Activated CD4-positive, alpha-beta T cell treated with anti-CD3 and anti-CD28 coated beads for 48 hours (primary cell): ENCODE measurements at places on chromosomes 6 and 20.

GRCh38 chr6:41274256-41274655 lies 12.2 kb downstream of the TREM1 start:
- no peak for DNase-seq

DNA sequence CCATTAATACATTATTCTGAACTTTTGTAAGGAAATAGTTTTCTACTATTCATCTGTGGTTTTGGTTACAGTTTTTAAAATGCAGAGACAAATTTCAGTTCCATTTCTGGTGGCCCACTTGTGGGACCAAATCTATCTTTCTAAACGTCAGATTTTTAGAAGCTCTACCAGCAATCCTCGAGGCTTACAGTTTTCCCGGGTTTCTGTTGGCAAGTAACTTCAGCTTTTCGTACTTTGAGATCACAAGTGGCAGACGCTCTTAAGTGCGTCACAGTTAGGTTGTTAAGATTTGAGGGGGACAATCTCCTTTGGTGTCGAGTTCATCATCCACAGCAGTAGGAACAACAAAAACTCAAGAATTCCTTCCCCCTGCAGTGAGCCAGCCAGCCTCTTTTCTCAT lies 60.0 kb downstream of the JARID2 start:
- DNase-seq = no peak

DNA sequence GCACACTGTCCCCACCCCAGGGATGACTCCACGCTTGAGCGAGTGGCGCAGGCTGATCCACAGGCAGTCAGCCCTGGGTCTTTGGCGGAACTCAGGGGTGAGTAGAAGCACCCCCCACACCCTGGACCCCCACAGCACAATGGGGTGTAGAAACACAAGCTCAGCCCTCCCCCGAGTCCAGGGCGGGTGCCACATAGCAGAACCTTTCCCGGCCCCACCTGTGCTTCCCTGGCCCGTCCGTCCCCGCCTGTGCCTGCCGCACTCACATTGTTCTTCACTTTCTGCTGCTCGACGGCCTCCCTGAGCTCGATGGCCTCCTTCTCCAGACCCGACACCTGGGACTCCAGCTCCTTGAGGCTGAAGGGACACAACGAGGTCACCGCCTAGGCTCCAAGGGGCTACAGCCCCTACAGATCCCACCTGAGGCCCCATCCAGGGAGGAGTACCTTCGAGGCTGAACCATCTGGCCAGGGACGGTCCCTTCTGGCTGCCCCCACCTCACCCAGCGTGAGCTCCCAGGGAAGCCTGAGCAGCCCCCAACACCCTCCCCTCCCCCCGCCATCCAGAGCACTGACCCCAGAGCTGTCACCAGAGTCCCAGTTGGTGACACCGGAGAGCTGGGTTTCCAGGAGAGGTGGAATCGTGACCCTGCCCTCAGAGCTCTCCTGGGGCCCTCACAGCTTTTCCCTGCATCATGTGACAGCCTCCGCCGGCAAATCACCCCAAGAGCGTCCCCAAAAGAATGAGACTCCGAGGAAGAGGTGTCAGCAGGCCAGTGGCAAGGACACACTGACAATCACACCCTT lies 55.6 kb downstream of the DSTN start:
- DNase-seq = no peak

DNA sequence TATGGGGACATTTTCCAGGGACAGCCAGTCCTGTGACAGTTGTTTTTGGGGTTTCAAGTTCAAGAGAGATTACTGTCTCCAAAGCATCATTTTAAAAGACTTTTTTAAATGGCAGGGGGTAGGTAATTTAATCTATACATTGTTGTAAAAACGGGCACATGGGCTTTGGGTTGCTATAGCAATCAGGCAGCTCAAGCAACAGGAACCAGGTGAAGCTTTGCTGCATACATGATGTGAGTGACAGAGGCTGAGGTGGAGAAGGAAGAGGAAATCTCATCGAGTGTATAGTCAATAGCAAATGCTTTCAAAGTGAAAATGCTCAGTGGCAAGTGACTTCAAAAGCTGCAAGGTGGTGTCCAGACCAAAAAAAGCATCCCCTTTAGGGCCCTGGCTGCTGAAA lies 277.4 kb upstream of the JAG1 start:
- DNase-seq = no peak

- no peak for DNase-seq
Observed at GRCh38 chr6:133240511-133241085, 559 bp upstream of the EYA4 start.

DNA sequence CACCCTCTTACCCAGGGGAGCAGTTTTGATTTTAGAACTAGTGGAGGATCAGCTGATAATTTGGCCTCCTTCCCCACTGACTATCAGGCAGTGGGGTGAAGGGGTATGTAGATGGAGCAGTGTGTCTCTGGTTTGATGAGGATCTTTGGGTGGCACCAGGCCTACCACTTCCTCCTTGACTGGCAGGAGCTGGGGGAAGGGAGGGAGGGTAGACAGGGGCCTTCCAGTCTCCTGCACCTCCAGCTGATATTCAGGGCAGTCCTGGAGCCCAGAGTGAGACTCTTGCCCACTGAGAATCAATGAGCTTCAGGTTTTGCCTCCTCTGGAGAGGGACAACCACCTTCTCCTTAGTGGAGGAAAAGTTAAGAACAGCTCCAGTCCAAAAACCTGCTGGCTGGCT lies 3.2 kb downstream of the DEF6 start:
- peak; percentile 37 for DNase-seq

GRCh38 chr6:35980991-35981645 lies 43.3 kb downstream of the SLC26A8 start:
- DNase-seq = no peak

DNA sequence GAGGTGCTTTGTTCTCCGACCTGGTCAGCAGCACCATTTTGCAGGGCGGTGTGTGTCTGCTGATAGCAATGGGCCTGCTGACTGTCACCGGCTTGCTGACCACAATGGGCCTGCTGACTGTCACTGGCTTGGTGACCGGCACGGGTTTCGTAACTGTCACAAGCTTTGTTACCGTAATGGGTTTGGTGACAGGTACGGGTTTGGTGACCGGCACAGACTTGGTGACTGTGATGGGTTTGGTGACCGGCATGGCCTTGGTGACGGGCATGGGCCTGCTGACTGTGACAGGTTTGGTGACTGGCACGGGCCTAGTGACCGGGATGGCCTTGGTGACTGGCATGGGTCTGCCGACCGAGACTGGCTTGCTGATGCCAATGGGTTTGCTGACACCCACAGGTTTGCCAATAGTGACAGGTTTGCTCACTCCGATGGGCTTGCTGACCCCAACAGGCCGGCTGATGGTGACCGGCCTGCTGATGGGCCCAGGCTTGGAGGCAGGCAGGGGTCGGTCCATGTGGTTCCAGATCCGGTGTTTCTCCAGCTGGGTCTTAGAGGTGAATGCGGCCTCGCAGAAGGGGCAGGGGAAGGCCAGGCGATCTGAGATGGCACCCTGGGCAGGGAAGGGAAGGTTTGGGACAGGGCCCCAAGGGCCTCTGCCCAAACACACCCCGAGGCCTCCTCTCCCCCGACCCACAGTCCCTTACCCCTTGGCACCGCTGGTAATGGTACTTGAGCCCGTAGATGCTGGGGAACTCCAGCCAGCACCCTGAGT lies 3.4 kb downstream of the ZNF512B start:
- no peak for DNase-seq

DNA sequence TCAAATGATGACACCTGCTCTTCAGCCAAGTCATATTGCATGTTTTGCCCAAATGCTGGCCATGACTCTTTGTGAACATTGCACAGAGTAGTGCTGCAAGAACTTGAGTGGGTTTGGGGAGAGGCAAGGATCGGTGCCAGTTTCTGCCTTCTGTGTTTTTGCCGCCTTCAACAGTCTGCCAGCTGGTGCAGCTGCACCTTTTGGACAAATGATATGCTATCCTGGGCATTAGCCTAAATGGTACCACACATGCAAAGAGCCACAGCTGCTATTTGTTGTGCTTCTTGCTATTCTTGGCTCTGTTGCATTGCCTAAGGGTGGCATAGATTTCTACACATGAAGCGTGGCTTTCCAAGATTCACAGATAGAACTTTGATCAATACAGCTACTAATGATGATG lies 189.0 kb upstream of the CCN2 start:
- DNase-seq = no peak

GRCh38 chr20:19901226-19901625 lies 115.9 kb upstream of the NAA20 start:
- no peak for DNase-seq

GRCh38 chr6:3615391-3616380 lies 135.8 kb downstream of the PXDC1 start:
- no peak for DNase-seq

DNA sequence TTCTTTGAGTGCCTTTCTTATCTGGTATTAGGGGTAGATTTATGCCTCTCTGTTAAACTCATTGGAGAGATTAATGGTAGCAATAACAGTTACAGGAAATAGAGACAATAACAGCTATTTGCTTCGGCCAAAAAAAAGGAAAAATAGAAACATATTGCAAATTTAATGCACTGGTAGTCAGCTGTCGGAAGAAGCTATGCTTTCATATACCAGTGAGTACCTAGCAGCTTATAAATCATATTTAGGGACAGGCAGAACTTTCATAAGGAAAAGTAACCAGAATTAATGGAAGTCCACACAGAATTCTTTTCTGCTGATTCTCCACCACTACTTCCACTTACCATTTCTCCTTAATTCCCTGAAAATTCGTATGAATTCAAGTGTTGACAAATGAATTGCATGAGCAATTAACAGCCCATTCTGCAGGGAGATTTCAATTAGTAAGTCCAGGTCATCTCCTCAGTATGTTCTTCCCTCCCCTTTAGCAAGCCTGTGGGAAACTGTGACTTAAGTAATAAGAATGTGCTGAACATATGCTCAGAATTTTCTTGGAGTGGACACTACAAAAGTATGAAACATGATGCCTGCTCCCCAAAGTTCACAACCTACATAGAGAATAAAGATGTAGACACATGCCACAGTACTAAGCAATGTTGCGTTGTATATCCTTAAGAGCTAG lies 196.7 kb upstream of the KCNQ5 start:
- DNase-seq = no peak

DNA sequence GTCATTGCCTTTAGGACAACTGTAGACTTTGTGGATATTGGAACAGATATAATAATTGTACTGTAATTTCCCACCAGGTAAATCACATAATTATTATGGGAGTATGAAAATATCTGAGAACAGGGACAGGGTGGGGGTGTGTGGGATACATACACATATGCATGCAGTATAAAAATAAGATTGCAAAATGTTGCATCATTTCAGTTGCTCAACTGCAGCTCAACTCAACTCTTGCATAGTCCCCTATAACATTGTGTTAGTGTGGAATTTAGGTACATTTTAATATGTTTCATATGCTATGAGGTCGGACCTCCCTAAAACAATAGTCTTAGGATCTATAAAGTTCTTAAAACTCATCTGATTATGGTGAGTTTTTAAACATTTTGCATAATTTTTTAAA lies 275.0 kb upstream of the FLRT3 start:
- no peak for DNase-seq

GRCh38 chr6:98941319-98941718 lies 6.4 kb downstream of the FBXL4 start:
- DNase-seq = no peak

DNA sequence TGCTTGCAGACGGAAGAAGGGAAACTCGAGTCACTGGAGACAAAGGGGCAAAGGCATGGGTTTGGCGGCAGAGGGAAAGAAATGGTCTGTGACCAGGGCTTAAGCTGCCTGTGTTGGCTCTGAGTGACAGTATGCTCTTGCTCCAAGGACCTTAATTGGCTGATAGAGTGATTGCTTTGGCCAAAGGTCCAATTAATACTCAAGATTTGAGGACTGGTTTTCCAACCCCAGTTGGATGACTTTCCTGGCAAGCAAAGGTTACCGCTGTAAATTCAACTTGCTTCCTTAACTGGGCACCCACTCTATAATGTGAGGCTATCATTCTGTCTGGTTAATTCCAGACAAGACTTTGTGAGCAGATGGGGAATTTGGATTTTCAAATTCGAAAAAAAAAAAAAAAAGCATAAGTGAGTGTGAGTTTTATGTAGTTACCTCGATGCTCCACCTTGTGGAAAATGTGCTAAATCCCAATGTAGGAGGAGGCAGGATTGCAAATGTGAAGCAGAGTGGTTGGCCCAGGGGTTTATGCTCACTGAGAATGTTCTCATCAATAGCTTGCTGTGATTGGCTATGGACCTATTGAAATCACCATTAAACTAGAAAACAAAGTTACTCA lies 150.7 kb upstream of the GMDS start:
- no peak for DNase-seq

DNA sequence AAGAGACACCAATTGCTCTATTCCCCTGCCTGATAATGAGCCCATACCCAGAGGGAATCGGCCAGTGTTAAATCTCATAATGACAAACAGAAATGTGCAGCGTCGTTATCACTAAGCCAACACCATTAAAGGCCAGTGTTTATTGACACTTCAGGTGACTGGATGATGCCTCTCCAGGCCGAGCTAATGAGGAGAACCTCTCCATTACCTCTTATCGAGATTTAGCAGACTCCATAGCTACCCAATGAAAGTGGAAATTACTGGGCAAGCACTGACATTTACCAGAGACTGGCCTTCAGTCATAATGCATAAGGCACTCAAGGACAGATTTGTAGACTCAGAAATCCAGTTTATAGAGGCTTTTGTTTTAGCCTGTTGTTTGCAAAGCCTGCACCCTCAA lies 669.5 kb downstream of the MAFB start:
- no peak for DNase-seq

GRCh38 chr20:50721881-50722281 lies 9.5 kb upstream of the PARD6B start:
- DNase-seq = no peak

DNA sequence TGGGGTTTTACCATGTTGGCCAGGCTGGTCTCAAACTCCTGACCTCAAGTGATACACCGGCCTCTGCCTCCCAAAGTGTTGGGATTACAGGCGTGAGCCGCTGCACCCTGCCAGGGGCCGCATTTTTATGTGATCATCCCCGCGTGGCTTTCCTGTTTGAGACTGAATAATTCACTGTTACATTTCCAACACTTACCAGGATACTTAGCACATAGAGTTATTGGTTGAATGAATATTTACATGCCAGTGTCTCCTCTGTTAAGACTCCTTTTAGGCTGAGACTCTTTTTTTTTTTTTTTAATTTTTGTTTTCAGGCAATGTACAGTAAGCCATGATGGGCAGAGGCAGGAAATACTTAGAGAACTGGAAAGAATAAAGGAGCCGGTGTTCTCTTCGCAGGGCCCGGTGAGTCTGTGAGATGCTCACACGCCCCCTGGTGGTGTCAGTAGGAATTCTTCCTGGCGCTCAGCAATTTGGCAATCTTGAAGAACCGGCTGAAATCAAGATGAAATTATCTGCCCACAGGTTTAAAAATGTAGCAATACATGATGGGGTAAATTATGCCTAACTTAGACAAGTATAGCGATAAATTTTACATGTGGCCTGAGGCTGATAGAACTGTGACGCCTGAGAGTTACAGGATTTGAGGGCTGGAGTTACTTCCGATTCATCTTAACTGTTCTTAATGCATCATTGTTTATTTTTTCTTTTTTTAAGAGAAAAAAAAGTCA lies 7.6 kb upstream of the RNF114 start:
- DNase-seq = peak; percentile 87

GRCh38 chr20:57772349-57772964 lies 62.6 kb upstream of the PMEPA1 start:
- DNase-seq = peak; percentile 39

GRCh38 chr20:50610212-50610718 lies 81.1 kb downstream of the RIPOR3 start:
- no peak for DNase-seq

- DNase-seq = no peak
Observed at GRCh38 chr6:79788756-79789155, 157.6 kb downstream of the SH3BGRL2 start.
